ENCODE measurements at places on chromosomes 5 and 9. TPM values are rescaled to one million over a fixed set of nuclear protein-coding genes. Genes with fewer than 3 reads are reported as not detected.

- no peak for DNase-seq
Measured at GRCh38 chr9:132935026-132935425, 9.4 kb downstream of the TSC1 start.

GRCh38 chr5:66720780-66721179, 124.6 kb downstream of the MAST4 start:
- no peak for DNase-seq

- no peak for DNase-seq
Measured at GRCh38 chr9:93464395-93464794, 11.0 kb upstream of the FAM120AOS start.

Gene DPYSL3
- total RNA-seq: 113 TPM

Gene WWC1
- 52.6 TPM for total RNA-seq

Gene IL9
- total RNA-seq: not detected

Gene RANBP17
- total RNA-seq: 5.4 TPM
